Ovary (tissue), 10 donors: ENCODE measurements at places on chromosomes 16 and 17. TPM values are rescaled to one million over a fixed set of nuclear protein-coding genes. Genes with fewer than 3 reads are reported as not detected.
A peak's percentile ranks its signal among the peaks of the same experiment; 100 is the strongest.

GRCh38 chr16:12228079-12228601, 251.6 kb downstream of the SNX29 start:
- DNase-seq: no peak

DNA sequence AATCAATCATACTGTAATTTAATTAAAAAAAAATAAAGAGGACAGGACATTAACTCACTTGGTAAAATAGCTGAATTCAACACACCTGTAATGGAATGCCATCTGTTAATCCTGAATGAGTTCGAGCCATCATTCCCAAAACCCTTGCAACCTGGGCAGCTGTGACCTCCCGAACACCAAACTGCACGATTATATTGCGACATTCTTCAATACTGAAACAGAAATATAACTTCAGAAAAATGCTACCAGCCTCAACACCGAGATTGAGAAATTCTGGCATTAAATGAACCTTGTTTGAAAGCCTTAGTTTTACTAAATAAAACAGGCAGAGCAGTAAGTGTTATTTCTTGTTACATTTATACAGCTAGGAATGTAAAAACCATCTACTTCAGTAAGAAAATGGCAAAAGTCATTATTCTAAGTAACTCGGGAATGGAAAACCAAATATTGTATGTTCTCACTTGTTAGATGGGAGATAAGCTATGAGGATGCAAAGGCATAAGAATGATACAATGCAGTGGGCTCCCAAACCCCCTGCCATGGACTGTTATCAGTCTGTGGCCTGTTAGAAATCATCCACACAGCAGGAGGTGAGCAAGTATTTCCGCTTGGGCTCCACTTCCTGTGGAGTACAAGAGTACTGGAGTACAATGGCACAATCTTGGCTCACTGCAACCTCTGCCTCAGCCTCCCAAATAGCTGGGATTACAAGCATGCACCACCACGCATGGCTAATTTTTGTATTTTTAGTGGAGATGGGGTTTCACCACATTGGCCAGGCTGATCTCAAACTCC, 46.5 kb downstream of the CNOT1 start:
- DNase-seq: no peak

GRCh38 chr16:83354015-83354414, 453.8 kb upstream of the HSBP1 start:
- DNase-seq: no peak

Gene KRTAP2-1
- not detected for total RNA-seq

DNA sequence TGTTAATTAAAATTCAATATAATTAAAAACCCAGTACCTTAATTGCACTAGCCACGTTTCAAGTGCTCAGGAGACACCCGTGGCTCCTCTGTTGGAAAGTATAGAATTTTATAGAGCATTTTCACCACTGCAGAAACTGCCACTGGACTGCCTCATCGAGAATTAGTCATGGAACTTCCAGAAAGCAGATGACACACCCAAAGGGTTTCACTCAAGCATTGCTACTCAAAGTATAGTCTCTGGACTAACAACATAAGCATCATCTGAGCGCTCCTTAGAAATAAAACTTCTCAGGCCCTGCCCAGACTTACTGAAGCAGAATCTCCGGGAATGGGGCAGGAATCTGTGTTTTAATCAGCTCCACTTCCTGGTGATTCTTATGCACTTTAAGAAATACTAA, 63.5 kb upstream of the GPR139 start:
- DNase-seq: no peak

Gene MILR1
- 7.2 TPM for total RNA-seq

GRCh38 chr16:2250652-2251295, 613 bp downstream of the ECI1 start:
- no peak for DNase-seq

Gene TEKT5
- total RNA-seq: 0.59 TPM

- DNase-seq: peak; percentile 80
Measured at GRCh38 chr16:87636050-87636684, 33.9 kb downstream of the JPH3 start.

Gene TOX3
- total RNA-seq: 2.1 TPM

Gene CACNA1H
- total RNA-seq: 162 TPM

Gene CES5A
- total RNA-seq: not detected

DNA sequence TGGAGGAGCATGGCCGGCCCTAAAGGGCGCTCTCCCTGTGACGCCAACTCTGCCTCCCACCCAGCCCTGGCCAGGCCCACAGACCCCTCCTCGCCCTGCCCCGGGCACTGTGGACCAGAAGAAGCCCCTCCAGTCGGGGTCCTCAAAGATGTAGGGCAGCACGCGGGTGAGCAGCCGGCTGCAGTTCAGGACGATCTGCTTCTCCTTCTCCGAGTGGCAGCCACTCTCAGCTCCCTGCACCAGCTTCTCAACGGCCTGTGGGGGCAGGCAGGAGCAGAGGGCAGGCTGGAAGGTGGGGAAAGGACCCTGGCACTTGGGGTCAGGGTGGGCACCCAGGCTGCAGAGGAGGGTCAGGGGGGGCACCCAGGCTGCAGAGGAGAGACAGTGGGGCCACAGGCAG, 8.9 kb downstream of the HID1 start:
- no peak for DNase-seq

Gene SLC5A11
- not detected for total RNA-seq

DNA sequence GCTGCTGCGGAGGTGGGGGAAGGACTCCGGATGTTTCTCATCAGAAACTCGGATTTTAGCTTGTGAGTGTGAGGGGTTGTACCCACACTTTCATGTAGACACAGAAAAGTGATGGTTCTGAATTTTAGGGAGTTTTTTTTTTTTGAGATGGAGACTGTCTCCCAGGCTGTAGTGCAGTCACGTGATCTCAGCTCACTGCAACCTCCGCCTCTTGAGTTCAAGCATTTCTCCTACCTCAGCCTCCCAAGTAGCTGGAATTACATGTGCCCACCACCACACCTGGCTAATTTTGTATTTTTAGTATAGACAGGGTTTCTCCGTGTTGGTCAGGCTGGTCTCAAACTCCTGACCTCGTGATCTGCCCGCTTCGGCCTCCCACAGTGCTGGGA, 22.4 kb upstream of the GNG13 start:
- DNase-seq: no peak

- no peak for DNase-seq
Measured at GRCh38 chr17:65557349-65558310, 3.8 kb downstream of the AXIN2 start.

DNA sequence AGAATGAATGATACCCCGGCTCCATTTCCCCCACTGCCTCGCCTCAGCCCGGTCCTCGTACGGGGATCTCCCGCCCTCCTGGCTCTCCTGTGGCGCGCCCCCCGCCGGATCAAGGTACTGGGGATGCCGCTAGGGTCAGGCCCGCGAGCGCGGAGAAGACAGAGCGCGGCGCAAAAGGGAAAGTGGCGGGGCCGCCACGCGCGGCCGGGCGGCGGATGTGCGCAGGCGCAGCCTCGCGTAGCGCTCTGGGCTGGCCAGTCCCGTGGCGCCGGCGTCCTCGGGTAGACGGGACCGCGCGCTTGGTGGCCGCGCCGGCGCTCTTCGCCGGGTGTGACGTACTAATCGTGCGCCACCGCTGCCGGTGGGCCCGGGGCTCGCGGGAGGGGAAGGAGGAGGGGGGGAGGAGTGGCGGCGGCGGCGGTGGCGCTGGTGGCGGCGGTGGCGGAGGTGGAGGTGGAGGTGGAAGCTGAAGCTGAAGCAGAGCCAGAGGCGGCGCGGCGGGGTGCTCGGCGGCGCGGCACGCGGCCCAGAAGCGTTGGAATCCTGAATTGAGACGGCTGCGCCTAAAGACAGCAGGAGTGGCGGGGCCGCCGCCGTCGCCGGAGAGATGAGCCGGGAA, at the start of gene SENP3:
TSS of gene SENP3 (plus strand) at position 331 of the 619 bp plus-strand sequence. CDS start 1,158 bp downstream, outside the sequence.
- DNase-seq: peak; percentile 92

Gene SLC38A8
- total RNA-seq: not detected

- DNase-seq: no peak
Measured at GRCh38 chr17:65155622-65156021, 18.5 kb downstream of the RGS9 start.

GRCh38 chr17:50865868-50866260, 290 bp downstream of the TOB1 start:
- DNase-seq: no peak

GRCh38 chr16:21619765-21620425, 20.5 kb downstream of the METTL9 start:
- no peak for DNase-seq

DNA sequence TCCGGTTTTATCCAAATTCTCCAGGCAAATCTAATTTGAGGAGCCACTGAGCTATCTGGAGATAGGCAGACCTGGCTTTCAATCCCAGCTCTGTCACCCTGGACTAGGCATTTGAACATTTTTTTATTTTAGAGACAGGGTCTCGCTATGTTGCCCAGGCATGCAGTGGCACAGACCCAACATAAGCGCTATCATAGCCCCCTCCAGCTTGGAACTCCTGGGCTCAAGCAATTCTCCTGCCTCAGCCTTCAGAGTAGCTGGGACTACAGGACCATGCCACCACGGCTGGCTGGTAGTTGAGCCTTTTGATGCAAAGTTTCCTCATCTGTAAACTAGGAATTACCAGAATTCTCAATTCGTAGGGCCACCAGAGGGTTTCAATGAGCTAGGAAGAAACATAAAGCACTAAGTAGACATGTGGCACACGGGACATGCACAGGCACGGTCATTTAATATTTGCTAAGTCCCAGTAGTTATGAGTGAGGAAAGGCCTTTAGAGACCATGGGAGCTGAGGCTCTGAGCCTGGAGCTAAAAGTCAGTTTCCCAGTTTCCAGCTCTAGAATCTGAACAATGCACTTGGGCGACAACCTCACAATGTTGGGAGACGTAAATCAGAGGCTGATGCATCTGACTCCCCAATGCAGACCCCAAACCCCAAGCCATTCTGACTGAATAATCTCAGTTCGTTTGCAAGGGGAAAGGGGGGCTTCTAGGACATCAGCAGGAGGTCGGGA, 1.1 kb downstream of the ELOB start:
- DNase-seq: no peak

Gene MSI2
- total RNA-seq: 110 TPM

- DNase-seq: no peak
Measured at GRCh38 chr16:54055191-54055590, 231.4 kb downstream of the IRX3 start.

Gene ACSM2A
- total RNA-seq: not detected
